Dermis lymphatic vessel endothelial cell (primary cell): ENCODE measurements at places on chromosomes 11 and 22. TPM values are rescaled to one million over a fixed set of nuclear protein-coding genes. Genes with fewer than 3 reads are reported as not detected.

Gene C11orf87
- total RNA-seq, result not detected in 2 replicates

Gene TMEM151A
- not detected in 2 replicates for total RNA-seq

Gene DSCAML1
- not detected in 2 replicates for total RNA-seq

Gene TTC36
- total RNA-seq, result 0.34 and 0.76 TPM in 2 replicates

Gene ZBTB16
- total RNA-seq, result 8.3 and 22.4 TPM in 2 replicates

Gene OR52I2
- not detected in 2 replicates for total RNA-seq

Gene EMID1
- total RNA-seq, result 8.0 and 10.0 TPM in 2 replicates

Gene PRSS23
- total RNA-seq, result 56.8 and 78.0 TPM in 2 replicates

Gene PKDREJ
- under 0.01 TPM in 1 of 2 replicates, not detected in the other for total RNA-seq

Gene P4HA3
- total RNA-seq, result 58.8 and 82.8 TPM in 2 replicates

Gene OR8D1
- total RNA-seq, result not detected in 2 replicates
